ENCODE measurements at places on chromosomes 6 and 20. TPM values are rescaled to one million over a fixed set of nuclear protein-coding genes. Genes with fewer than 3 reads are reported as not detected.

CLDN20 gene
- 0.54 TPM for polyA plus RNA-seq

PTCHD4 gene
- 0.77 TPM for polyA plus RNA-seq

SLC22A1 gene
- 0.77 TPM for polyA plus RNA-seq

SPTLC3 gene
- 1.5 TPM for polyA plus RNA-seq

HLA-DPA1 gene
- 34.8 TPM for polyA plus RNA-seq

RAD21L1 gene
- polyA plus RNA-seq = not detected

DNAJC5 gene
- 33.3 TPM for polyA plus RNA-seq

- DNase-seq = no peak
These were observed 303.1 kb downstream of the HAO1 start for GRCh38 chr20:7637184-7637583.

- no peak for DNase-seq
These were observed 81.5 kb downstream of the MAP7 start for GRCh38 chr6:136468711-136469110.

GRCh38 chr6:104472021-104472901 is 387.5 kb downstream of the HACE1 start:
- no peak for DNase-seq

DNA sequence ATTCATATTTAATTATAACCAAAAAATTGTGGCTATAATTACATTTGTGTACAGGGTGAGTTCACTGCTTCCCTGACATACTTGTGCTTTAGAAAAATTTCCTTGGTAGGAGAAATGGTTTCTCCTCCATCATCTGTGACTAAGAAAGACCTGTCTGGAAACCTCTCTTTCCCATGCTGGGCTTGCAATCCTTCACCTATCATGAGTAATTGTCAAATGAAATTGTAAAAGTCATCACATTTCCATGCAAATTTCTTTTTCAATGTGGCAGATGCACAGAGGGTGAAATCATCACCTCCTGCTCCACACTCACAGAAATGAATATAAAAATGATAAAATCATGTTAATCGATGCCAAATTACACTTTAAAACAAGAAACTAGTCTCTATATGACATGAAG is 1.5 kb upstream of the SIRPB1 start:
- no peak for DNase-seq

DNA sequence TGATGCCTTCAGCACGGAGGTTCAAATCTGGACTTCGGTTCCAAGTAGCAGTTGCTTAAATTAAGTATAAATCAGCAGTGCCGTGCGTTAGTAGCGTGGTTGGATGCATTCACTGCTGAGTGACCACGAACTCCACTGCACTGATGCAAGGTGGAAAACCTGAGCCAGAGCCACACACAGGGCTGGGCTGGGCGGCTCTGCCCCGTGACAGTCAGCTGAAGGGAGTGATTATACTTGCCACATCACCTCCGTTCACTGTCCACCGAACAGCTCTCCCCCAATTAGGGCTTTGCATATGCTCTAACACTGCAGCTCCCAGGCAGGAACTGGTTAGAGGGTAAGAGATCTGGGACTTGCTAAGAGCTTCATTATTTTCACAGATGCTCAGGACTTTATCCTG is 22.2 kb downstream of the PPP1R3G start:
- DNase-seq = no peak

- DNase-seq = no peak
These were observed 141.9 kb upstream of the EXOC2 start for GRCh38 chr6:834866-835265.

- DNase-seq = no peak
These were observed 403.4 kb downstream of the GJA1 start for GRCh38 chr6:121838842-121839241.

- DNase-seq = no peak
These were observed 74.4 kb upstream of the FOXC1 start for GRCh38 chr6:1535295-1535694.

GRCh38 chr20:16327606-16328005 is 245.6 kb downstream of the KIF16B start:
- DNase-seq = no peak

- DNase-seq = no peak
These were observed 95.0 kb upstream of the MLN start for GRCh38 chr6:33898771-33899170.

GRCh38 chr20:46979603-46980241 is 85.1 kb downstream of the EYA2 start:
- no peak for DNase-seq

DNA sequence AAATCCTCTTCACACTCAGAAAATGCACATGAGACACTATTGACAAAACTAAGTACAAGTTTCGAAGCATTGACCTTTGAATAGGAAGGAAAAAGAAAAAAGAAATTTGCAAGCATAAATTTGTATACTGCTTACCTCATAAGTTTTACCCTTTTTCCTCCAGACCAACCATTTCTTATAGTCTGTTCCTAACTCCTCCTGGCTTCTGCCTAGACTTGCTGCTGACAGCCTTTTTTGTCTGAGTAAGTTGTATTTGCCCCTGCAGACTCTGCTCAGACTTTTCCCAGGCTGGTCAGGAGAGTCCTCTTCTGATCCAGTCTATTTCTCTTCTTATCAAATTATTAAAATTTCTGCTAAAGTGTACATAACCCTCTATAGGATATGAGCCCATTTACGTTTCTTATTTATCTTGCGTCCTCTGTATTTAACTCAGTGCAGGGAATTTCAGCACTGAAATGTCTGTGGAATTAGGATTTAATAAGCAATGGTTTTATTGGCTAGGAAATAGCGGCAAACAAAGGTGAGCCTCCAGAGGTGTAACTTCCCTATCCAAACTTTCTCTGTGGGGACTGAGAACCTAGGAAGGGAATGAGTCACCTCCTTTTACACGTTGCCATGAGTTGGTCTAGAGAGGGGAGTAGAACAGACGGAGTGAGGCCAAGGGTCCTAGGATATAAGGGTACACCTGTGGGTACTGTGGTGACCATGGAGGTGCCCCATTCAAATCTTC is 207.1 kb upstream of the MARCKS start:
- DNase-seq = no peak

- no peak for DNase-seq
These were observed 3.9 kb downstream of the FKBP1A start for GRCh38 chr20:1388741-1389483.

DNA sequence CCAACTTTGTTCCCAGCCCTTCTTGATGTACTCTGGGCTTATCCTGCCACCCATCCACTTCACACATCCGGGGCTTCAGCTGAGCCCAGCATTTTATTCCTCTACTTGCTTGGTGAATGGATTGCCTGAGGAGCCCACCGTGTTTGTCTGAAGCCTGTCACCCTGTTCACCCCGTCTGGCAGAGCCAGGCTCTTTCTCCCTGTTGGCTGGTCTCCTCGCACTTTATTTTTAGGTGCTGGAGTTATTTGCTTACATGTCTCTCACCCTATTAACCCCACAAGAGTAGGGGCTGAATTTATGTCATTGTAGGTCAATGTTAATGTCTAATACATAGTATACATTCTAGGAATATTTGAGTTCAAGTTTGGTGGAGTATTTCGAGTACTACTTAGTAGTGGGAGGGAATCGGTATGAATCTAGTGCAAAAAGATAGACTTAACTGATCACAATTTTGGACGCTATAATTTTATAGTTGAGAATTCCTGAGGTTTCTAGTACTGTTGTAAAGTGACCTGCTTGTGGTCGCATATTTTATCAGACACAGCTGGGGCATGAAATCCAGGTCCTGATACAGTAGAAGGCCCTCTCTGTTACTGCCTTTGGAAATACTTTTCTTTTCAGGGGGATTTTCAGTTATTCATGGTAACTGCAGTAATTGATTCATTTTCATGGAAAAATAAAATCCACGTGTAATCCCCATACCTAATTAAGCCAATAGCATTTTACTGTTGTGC is 10.8 kb downstream of the JARID2 start:
- no peak for DNase-seq

DNA sequence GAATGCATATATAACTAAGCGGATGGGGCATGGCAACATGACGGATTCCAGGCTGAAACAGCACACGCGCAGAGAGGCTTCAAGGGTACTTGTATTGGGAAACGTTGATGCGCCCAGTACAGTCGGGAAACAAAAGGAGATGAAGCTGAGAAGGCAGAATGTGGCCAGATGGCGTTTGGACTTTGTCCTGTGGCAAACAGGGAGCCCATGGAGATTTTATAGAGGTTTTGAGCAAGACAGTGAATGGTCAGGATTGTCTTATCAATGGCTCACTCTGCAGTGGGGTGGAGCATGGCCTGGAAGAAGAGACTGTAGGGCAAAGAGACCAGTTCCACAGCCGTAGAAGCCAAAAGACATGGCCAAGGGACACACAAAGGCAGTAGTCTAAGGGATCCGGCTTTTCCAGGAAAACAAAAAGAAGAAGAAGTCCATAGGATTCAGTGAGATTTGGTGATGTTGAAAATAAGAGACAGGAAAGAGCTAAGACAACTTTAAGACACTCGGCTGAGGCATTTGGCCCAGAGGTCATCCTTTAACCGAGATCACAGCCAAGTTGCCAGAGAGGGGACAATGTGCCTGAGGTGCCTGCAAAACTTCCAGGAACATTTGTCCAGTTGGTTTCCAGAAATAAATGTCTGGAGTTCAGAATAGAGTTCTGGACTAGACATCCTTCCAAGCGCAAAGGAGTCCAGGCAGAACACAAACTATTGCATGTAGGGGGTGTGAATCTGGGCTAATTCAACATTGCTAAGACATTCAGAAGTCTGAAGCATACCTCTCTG is 123.0 kb upstream of the RREB1 start:
- DNase-seq = no peak

- DNase-seq = no peak
These were observed 20.7 kb upstream of the UTRN start for GRCh38 chr6:144264270-144265060.

DNA sequence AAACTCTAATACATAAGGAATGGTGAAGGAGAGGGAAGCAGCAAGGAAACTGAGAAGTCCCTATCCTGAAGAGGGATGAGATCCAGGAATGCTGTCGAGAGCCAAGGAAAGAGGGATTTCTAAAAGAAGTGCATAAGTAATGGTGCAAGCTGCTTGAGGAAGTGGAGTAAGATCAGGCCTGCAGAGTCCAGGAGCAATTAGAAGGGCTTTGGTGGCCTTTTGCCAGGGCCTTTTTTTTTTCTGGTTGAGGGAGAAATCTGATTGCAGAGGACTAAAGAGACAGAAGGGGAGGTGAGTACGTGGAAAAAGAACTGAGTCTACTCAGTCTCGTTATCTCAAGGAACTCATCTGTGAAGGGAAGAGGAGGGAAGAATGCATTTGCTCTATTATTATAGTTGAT is 396.2 kb downstream of the UTRN start:
- no peak for DNase-seq

- DNase-seq = no peak
These were observed 12.4 kb upstream of the CSNK2A1 start for GRCh38 chr20:555976-556385.

DNA sequence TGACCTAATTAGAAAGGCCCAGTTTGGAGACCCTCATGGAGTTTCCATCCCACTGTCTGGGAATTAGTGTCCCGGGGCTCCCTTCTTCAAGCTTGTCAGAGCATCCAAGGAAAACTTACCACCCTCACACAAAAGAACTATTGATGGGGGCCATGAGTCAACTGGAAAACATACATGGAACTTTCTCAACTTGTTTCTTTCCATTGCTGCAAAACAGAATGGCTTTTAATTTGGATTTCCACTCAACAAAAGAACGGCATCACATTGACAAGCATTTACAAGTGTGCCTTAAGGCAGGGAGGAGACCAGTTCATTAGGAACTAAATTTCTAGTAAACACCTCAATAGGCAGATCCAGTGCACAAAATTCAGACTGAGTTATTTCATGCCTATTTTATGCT is 289.1 kb upstream of the PREP start:
- no peak for DNase-seq

DNA sequence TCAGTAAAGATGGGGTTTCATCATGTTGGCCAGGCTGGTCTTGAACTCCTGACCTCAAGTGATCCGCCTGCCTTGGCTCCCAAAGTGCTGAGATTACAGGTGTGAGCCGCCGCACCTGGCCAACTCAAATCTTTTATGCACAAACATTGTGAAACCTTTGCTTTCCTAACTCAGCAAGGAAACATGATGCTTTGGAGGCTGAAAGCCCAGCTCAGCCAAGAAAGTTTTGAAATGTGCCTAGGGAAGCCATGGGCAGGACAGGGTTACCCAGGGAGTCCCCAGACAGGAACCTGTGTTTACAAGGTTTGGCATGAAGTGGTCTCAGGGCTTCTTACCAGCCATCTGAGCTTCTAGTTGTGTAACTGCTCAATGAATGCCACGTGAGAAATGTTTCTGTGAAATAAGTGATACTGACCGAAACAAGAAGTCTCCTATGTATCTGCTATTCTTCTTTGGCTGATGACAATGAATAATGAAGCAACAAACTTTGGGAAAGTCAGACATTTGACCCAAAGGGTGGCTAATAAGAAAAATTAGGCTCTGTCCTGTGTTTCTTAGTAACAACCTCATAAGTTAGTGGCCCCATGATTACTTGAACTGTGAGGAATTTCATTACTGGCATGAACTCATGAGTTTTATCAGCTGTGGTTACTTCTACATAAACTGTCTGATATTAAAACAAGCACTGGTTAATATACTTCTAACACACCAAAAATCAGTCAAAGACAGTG is 163.5 kb downstream of the KIF6 start:
- no peak for DNase-seq

GRCh38 chr6:11208854-11209253 is 23.6 kb downstream of the NEDD9 start:
- no peak for DNase-seq

- no peak for DNase-seq
These were observed 46.2 kb downstream of the SLC22A23 start for GRCh38 chr6:3410385-3411360.

GRCh38 chr6:157804448-157805327 is 18.4 kb upstream of the SNX9 start:
- DNase-seq = no peak

- DNase-seq = peak; percentile 57
These were observed 1.9 kb downstream of the ID1 start for GRCh38 chr20:31606804-31607639.

GRCh38 chr20:24357177-24357576 is 112.3 kb upstream of the SYNDIG1 start:
- DNase-seq = no peak

DNA sequence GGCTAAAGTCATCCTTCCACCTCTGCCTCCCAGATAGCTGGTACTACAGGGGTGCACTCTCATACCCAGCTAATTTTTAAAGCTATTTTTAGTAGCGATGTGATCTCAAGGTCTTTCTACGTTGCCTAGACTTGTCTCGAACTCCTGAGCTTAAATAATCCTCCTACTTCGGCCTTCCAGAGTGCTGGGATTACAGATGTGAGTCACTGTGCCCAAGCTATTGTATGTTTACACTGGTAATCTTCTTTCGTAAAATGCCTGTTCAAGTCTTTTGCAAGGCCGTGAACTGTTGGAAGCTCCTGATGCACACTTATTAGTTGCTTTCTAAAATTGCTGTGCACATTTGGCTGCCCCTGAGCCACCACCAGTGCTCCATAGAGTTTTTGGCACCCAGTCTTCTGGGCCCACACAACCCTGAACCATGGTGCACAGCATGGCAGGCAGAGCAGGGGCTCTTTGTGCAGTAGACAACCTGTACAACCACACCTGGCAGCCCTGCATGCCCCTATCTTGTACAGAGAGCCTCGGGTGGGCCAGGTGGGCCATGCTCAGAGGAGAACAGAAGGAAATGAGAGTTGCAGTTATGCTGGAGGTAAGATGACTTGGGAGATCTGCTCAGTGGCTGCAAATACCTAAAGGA is 33.3 kb downstream of the PDRG1 start:
- no peak for DNase-seq

Data from hindlimb muscle (tissue), 1 donor.